Fibroblast of skin of abdomen (primary cell): ENCODE measurements at places on chromosomes 12 and 14.

- DNase-seq: no peak
Measured at GRCh38 chr12:56863789-56864188, 70.4 kb downstream of the SDR9C7 start.

DNA sequence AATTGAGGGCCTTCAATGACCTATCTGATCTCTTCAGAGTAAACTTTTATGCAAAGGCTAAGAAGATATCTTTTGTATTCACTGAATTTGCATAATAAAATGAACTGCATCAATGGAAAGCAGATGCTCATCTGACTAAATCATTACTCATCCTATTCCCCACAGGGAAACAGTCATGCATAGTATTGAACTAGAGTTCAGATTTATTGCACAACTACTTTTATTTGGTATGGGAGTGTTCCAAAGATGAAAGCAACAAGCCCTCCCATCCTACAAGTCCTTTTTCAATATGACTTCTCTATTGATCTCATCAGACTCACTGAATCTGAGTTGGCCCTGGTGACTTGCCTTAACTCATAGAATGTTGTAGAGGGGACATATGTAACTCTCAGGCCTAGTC lies 159.8 kb downstream of the KITLG start:
- DNase-seq: peak; percentile 94

GRCh38 chr14:62988967-62989366 lies 56.3 kb downstream of the KCNH5 start:
- peak; percentile 47 for DNase-seq

GRCh38 chr12:69885658-69886057 lies 60.6 kb downstream of the MYRFL start:
- no peak for DNase-seq

DNA sequence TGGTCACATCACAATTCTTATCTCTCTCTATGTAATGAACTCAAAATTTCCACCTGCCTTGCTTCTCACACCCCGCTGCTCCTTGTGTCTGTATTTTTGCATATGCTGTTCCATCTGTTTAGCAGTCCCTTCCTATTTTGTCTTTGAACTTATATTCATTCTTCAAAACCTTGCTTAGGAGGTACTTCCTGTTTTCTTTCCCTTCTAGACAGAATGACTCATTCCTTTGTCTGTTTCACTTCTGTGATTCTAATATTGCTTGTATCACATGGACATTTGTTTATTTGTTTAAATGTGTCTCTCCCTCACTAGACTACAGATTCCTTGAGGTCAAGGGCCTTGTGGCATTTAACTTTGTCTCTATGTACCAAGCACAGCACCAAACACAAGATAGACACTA lies 424.2 kb downstream of the ETNK1 start:
- DNase-seq: no peak

GRCh38 chr12:65100140-65100539 lies 21.0 kb downstream of the WIF1 start:
- no peak for DNase-seq

DNA sequence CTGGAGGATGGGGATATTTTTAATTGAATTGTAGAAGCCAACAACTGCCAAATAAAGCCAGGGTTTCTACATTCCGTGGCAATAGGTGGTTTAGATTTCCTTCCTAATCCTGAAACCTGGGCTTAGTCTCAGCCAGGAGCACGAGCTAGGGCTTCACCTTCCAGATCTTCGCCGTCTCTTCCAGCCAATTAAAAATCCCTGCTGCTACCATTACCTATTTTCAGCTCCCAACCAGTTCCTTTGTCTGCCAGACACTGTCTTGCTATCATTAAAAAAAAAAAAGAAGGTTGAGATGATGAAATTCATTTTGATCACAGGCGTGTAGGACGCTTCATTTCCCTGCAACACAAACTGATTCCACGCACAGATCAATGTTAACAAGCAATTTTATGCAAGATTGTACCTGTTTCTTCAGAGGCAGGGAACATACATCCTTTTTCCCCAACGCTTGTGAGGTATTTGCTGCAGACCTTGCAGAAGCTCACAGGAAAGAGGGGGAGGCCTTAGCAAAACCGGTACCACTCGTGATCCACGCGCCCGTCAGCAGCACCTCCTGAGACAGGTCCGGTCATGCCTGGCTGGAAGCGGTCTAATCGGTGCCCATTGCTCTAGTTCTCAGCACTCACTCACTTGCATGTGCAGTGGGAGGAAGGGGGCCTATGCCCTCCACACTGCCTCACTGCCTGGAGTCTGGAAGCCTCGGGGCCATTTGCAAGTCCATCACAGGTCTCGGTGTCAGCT lies 65.1 kb downstream of the SLC6A12 start:
- no peak for DNase-seq

- peak; percentile 16 for DNase-seq
Measured at GRCh38 chr12:104410786-104411185, 46.0 kb upstream of the CHST11 start.

DNA sequence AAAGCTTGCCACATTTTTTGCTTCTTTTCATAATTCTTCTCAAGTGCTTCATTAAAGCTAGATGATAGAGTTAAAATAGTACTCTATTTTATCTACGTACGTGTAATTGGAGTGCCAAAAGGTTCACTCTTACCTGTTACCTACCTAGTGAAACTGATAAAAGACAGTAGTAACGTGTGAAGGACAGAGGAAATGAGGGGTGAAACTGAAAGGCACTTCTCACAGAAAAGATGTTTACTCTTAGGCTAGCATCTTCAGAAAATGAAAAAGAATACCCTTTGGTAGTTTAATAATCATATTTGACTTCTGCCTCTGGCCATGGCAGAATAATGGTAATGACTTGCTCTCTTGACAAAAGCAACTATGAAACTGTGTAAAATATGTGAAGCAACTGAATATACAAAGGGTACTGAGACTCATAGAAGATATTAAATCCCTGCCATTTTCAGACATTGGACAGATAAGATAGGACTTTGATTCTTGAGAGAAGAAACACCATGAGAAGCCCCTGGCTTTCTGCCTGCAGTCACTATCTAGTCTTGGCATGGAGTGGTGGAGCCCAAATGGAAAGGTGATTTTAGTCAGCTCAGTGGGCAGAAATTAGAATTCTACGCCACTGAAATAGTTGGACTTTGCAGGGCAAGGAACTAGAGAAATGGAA lies 6.3 kb upstream of the EVL start:
- DNase-seq: no peak

GRCh38 chr12:49534731-49535278 lies 4.0 kb upstream of the KCNH3 start:
- no peak for DNase-seq

GRCh38 chr12:89542236-89542635 lies 16.4 kb upstream of the POC1B start:
- no peak for DNase-seq

- DNase-seq: peak; percentile 23
Measured at GRCh38 chr12:130872179-130873096, 572 bp downstream of the RAN start.

DNA sequence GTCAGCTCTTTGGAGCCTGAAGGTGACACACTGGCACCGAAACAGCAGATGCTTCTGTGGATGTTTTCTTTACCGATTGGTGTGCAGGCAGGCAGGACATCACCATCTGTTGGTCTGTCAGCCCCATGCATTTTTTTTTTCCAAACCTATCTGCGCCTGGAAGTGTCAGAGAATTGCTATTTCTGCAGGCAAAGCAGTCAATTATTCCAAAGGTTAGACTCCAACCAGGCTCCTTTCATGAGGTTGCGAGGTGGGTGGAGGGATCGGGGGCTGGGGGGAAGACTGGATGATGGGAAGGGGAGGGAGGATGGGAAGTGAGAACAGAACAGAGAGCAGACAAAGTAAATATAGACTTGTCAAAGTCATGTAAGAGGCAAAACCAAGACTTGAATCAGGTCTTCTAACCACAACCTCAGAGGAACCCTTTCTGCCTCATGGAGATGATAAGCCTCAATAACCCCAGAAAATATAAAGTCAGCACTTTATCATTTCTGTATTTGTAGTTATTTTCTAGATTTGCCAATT lies 117.7 kb downstream of the OTOGL start:
- no peak for DNase-seq

- no peak for DNase-seq
Measured at GRCh38 chr14:24925771-24926374, 124.1 kb downstream of the STXBP6 start.

GRCh38 chr12:92462049-92462448 lies 240.7 kb upstream of the PLEKHG7 start:
- DNase-seq: peak; percentile 27

DNA sequence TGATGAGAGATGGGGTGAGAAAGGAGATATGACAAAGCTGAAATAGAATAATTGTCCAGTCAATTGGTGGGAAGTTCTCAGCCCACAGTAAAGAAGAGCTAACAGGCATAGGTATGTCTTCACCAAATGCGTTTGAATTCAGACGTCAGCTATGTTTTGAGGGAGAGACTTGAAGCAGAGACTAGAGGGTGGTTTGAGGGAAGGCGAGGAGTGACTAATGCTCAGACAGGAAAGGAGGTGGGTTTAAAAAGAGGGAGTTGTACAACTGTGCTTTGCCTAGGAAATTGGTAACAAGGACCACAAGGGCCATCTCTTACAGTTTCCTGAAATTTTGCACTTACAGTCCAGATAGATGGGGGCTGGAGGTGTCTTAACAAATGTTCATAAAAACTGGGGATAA lies 6.4 kb downstream of the JKAMP start:
- DNase-seq: no peak

GRCh38 chr12:115440438-115440837 lies 756.5 kb upstream of the TBX3 start:
- DNase-seq: peak; percentile 74

GRCh38 chr12:104187446-104188155 lies 28.0 kb upstream of the TXNRD1 start:
- no peak for DNase-seq

GRCh38 chr12:18368594-18368993 lies 107.3 kb downstream of the PIK3C2G start:
- peak; percentile 12 for DNase-seq

GRCh38 chr12:116525418-116526001 lies 33.7 kb upstream of the MAP1LC3B2 start:
- peak; percentile 96 for DNase-seq

DNA sequence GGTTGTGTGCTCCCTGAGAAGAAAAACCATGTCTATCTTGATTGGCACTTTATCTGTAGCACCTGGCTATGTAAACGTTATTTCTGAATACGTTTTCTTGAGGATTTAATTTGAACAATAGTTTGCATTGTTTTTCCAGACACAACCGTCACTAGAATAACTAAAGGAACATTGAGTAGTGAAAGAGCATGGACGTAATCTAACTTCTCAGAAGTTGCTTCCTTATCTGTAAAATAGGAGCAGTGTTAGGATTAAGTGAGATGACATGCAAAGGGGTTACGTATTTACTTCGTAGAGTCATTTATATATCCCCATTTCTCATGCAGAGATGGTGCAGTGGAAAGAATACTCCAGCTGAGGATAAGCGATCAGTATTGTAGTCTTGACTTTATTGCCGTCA lies 8.1 kb downstream of the AEBP2 start:
- no peak for DNase-seq

- no peak for DNase-seq
Measured at GRCh38 chr14:51862176-51862796, 1.9 kb downstream of the GNG2 start.

- DNase-seq: no peak
Measured at GRCh38 chr12:111758120-111758561, 8.6 kb upstream of the ALDH2 start.

GRCh38 chr14:96126783-96127271 lies 77.8 kb upstream of the BDKRB2 start:
- DNase-seq: no peak

- DNase-seq: no peak
Measured at GRCh38 chr14:97709552-97709951, 912.4 kb downstream of the VRK1 start.

DNA sequence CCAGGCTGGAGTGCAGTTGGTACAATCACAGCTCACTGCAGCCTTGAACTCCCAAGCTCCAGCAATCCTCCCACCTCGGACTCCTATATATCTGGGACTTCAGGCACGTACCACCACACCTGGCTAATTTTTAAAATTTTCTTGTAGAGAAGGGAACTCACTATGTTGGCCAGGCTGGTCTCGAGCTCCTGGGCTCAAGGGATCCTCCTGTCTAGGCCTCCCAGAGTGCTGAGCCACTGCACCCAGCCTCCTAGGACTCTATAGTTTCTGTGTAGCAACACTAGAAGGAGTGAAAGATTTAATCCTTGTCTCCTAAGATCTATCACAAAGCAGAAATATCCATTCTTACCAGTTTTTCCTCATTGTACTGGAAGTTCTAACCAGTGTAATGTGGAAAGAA lies 4.3 kb upstream of the APOF start:
- no peak for DNase-seq

GRCh38 chr14:96176275-96176674 lies 28.4 kb upstream of the BDKRB2 start:
- DNase-seq: peak; percentile 26

- DNase-seq: peak; percentile 8
Measured at GRCh38 chr14:61977217-61977616, 215.0 kb downstream of the SNAPC1 start.

- DNase-seq: peak; percentile 20
Measured at GRCh38 chr14:34461334-34462131, 507 bp downstream of the SPTSSA start.

DNA sequence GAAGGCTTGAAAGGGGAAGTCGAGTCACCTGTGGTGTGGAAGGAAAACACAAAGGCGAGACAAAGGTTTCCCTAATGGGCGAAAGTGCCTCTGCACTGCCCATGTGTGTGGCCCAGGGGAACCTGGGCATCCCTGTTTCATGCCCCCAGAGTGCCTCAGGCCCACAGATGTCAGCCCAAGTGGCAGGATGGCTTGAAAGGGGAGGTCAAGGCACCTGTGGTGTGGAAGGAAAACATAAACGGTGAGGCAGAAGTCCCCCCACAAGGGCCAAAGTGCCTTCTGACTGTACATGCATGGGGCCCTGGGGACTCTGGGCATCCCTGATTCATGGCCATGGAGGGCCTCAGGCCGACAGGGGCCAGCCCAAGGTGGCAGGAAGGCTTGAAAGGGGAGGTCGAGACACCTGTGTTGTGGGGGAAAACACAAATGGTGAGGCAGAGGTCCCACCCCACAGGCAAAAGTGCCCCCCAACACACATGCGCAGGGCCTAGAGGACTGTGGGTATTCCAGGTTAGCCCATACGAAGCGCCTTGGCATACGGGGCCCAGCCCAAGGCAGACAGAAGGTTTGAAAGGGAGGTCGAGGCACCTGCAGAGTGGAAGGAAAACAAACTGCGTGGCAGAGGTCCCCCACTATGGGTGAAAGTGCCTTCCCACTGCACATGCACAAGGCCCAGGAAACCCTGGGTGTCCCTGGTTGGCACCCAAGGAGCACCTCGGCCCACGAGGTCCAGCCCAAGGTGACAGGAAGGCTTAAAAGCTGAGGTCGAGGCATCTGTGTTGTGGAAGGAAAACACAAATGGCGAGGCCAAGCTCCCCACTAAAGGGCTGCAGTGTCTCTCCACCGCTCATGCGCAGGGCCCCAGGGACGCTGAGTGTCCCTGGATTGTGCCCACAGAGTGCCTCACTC lies 382.3 kb downstream of the ALG10 start:
- DNase-seq: no peak

- no peak for DNase-seq
Measured at GRCh38 chr12:83092129-83092528, 405.4 kb downstream of the TMTC2 start.

- peak; percentile 60 for DNase-seq
Measured at GRCh38 chr12:51262758-51263177, 7.4 kb downstream of the SMAGP start.

- no peak for DNase-seq
Measured at GRCh38 chr12:109504068-109504467, 26.6 kb downstream of the UBE3B start.

GRCh38 chr12:54012631-54013409 lies 4.0 kb downstream of the HOXC8 start:
- DNase-seq: peak; percentile 74

GRCh38 chr12:23895792-23896218 lies 53.7 kb downstream of the SOX5 start:
- peak; percentile 2 for DNase-seq
